ENCODE measurements at places on chromosomes 5 and 9.

DNA sequence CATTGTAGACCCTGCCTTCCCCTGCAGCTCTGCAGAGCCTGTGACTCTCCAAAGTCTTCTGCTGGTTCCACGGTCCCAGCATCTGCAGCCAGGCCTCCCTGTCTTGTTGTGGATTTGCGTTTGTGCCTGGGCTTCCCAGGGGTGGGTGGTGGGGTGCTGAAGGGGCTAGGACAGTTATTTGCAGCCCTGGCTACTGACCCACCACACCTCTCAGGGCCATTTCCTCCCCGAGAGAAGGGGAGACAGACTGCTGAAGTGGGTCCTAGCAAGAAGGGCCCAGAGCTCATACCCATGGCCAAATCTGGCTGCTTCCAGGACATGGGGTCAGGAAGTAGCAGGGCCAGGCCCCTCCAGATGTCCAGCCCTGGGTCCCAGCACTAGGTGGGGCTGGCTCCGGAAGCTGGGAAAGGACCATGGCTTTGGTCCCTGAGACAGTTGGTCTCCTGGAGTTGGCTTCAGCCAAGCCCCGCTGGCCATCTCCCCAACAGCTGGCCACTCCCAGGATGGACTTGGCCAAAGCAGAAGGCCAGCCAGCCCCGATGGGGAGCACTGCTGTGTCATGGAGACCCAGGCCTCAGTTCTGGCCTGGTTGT, 26.3 kb downstream of the GSN start:
- DNase-seq: peak; percentile 68

GRCh38 chr5:127988146-127988760, 95.3 kb upstream of the SLC12A2 start:
- no peak for DNase-seq

DNA sequence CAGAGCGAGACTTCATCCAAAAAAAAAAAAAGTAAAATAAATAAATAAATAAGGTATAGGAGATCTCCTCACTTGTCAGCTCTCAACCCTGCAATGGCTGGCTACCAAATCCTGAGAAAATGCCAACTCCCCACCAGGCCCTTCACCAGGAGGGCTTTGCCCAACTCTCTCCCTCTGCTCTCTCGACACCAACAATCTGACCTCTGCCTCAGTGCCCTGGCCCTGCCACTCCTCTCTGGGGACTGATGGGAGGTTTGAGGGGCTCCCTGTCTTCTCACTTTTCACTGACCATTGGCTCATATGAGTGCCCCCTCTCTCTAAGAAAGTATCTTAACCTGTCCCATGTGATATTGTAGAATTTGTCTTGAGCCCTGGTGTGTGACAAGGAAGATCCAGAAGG, 52.6 kb upstream of the SH3PXD2B start:
- no peak for DNase-seq

DNA sequence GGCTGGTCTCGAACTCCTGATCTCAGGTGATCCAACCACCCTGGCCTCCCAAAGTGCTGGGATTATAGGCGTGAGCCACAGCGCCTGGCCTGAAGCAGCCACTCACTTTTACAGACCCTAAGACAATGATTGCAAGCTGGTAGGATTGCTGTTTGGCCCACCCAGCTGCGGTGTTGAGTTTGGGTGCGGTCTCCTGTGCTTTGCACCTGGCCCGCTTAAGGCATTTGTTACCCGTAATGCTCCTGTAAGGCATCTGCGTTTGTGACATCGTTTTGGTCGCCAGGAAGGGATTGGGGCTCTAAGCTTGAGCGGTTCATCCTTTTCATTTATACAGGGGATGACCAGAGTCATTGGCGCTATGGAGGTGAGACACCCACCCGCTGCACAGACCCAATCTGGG, 1.5 kb downstream of the CA9 start:
- no peak for DNase-seq

DNA sequence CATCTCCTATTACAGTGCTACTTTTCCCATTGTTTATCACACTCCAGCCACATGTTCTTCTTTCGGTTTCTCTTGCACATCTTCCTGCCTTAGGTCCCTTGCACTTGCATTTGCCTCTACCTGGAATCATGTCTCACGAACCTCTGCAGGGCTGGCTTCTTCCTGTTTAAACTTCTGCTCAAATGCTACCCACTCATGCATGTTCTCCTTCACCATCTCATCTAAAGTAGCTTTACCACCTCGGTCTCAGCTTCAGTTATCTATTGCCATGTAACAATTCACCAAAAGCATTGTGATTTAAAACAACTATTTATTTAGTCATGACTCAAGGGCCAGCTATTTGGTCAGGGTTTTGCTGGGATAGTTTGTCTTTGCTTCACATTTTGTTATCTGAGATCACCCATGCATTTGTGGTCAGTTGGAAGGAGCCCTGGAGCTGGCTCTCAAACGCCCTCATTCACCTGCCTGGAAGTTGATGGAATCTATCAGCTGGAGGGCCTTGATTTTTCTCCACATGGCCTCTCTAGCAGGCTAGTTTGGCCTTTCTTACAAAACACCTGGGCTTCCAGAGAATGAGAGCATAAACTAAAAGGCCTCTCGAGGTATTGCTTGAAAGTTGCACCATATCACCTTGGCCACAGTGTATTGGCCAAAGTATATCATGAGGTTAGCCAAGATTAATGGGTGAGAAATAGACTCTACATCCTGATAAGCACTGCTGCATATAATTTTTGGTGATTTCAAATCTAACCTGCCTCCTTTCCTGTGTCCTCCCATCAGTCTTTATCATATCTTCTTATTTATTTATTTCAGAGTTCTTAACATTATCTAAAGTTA, 21.4 kb downstream of the SPINK1 start:
- DNase-seq: no peak

GRCh38 chr9:131010482-131011273, 1.7 kb downstream of the LAMC3 start:
- DNase-seq: no peak

DNA sequence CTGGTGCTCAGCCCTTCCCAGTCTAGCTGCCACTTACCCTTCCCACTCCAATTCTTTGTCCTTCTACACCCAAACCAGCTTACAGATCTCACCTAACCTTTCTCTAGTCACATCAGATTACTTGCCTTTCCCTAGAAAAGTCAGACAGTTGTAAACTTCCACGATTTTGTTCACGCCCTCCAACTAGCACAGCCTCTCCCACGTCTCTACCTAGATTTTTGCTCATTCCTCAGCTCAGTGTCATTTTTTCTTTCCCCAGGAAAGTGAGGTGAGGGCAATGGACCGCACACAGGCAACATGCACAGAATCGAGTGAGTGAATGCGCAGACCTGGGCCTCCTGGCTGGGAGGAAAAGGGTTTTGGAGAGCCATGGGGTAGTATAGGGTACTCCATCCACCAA, 20.9 kb upstream of the PRUNE2 start:
- DNase-seq: no peak

DNA sequence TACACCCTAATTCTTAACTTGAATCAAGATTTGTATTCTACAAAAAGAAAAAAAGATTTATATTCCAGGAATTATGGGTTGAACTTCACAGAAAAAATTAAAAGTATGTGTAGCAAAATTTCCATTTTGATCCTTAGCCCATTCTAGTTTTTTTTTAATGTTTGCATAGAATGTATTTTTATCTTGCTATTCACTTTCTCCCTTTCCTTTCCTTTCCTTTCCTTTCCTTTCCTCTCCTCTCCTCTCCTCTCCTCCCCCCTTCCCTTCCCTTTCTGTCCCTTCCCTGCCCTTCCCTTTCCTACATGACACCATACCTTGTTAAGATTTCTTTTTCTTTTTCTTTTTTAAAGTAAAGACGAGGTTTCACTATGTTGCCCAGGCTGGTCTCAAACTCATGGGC, 542.5 kb upstream of the PTGER4 start:
- no peak for DNase-seq

Measured in gastrocnemius medialis (tissue), 4 donors.